Stimulated activated CD8-positive, alpha-beta memory T cell treated with anti-CD3 and anti-CD28 coated beads, Interleukin-15, amount 100 ng/mL, for 4 hours (primary cell): ENCODE measurements at places on chromosomes 3 and 15.

GRCh38 chr3:20043825-20044224 lies 3.6 kb downstream of the KAT2B start:
- no peak for DNase-seq

DNA sequence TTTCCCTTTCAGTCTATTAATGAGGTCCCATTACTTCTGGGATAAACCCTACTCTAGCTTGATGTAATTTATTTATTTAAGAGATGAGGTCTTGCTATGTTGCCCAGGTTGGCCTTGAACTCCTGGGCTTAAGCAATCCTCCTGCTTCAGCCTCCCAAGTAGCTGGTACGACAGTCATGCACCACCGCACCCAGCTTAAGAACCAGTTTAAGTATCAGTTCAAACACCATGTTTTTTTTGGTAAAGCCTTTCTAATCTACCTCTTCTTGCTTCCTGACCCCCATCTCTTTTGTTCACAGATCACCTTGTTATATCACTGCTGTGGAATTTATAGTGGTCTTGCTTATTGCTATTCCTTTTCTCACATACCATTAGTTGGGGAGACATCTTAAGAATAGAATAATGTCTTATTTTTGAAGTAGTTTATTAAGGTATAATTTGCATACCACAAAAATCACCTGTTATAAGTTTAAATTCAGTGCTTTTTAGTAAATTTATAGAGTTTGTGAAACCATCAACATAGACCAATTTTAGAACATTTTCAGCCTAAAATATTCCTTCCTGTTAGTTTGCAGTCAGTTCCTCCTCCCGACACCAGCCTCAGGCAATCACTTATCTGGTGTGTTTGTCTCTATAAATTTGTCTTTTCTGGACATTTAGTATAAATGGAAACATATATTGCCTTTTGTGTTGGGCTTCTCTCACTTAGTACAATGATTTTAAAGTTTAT lies 257.9 kb downstream of the PDCD6IP start:
- DNase-seq = no peak

DNA sequence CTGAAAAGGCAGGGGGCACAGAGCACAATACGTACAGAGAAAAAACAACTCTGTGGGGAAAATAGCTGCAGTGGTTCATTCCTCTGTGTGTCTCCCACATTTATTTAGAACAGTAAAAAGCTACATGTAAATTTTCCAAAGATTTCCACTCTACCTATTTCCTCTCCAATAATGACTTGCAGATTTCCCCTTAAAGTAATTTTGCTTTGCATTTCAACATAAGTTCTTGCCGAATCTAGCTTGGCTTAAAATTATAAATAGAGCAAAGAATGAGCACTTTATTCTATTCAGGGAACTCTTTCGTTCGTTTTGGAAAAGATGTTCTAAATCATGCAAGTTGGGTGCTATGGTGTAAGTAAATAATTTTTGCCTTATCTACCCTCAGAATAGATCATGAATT lies 58.2 kb upstream of the NR2E3 start:
- DNase-seq = no peak

- DNase-seq = no peak
Observed at GRCh38 chr15:58535894-58536293, 104.1 kb downstream of the LIPC start.

DNA sequence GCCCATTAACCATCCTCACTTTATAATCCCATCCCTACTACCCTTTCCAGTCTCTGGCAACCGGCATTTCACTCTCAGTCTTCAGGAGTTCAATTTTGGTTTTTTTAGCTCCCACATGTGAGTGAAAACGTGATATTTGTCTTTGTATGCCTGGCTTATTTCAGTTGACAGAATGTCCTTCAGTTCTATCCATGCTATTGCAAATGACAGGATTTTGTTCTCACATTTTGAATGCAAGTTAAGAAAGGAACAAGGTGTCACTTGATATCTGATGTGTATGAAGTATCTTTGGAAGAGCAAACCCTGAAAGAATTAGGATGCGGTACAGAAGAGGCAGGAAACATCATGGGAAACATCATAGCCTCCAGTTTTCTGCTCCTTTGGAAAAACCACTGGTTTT lies 298.1 kb downstream of the THSD4 start:
- no peak for DNase-seq

GRCh38 chr3:17645074-17645698 lies 97.2 kb downstream of the TBC1D5 start:
- no peak for DNase-seq

GRCh38 chr15:78342021-78342420 lies 1.9 kb downstream of the CRABP1 start:
- DNase-seq = no peak

DNA sequence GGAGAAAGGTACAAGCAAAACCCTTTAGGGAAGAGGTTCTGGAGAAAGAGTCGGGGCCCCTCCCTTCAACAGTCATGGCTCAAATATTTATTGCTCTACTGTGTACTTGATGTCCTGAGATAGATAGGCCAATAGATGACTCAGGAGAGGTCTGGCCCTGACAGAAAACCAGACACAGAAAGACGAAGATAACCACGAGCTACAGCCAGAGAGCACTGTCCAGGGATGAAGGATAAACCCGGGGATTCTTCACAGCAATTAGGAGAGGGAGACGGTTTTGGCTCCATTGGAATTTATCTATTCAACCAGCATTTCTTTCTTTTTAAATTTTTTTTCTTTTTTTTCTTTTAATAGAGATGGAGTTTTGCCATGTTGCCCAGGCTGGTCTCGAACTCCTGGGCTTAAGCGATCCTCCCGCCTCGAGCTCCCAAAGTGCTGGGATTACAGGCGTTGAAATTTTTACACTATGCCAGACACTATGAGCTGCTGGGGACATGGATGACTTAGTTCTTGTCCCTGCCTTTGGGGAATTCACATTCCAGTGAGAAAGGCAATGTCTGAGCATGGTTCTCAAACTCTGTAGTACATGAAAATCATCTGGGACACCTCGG lies 4.6 kb upstream of the CIDEC start:
- no peak for DNase-seq

DNA sequence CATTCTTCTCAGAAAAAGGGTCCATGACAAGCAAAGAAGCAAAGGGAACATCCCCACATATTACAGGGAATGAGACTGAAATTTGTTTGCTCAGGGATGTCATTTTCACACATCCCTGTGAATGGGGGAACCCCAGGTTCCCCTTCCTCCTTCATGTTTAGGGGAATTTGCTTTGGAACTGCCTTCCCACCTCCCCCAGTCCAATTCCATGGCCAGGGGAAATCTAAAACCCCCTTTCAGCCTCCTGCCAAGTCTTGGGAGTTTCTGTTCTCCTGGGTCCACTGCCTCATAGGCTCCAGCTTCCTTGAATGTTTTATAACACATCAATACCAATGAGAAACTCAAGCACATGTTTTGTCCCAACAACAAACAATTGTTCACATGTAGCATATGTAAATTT lies 297.5 kb upstream of the CTNNB1 start:
- DNase-seq = no peak

GRCh38 chr3:179672918-179673317 lies 20.1 kb downstream of the USP13 start:
- no peak for DNase-seq

DNA sequence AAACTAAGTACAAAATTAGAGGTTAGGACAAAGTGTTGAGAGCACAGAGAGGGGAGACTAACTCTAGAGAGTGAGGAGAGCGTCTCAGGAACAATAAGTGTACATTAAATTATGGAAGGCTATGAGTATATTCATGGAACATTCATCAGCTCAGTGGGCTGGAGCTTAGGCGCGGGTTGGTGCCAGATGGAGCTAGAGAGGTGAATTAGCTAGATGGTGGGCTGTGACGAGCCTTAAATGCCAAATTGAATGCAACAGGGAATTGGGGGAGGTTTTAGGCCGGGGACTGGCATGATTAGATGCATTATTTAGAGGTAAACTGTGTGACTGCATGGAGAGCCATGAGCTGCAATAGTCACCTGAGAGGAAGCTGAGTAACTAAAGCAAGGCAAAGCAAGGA lies 97.1 kb downstream of the TMEM108 start:
- no peak for DNase-seq

DNA sequence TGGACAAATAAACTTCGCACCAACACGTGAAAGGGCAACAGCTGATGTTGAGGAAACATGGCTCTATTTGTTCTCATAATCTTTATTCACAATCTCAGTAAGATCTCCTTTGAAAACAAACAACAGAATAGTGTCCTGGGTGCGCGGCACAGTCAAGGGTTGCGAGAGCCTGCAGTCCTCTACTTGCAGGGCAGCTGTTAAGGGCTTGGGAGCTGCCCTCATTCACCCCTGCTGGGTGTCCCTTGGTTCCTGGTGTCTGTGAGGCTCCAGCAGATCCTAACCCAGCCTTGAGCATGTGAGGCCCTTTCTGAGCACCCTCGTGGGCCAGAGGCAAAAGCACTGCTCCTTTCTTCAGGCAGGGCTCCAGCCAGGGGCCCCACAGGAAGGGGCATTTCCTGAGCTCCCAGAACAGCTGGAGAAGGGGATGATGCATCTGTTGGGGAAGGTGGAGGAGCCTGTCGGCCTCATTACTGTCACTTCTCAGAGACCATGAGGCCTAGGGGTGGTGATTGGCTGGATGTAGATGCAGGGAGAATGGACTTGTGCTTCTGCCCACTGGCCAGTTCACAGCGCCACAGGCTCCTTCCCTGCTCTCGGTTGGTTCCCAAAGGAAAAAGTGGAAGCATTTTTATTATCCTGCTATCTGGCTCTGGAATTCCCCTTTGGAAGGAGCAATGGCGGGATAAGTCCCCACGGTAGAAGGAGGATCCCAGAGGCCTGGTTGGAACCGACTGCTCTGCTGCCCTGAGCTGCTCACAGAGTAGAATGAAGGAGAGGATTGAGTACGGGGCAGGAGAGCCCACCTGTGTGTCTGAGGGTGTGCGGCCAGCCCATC lies 51.9 kb upstream of the KLF13 start:
- DNase-seq = no peak

DNA sequence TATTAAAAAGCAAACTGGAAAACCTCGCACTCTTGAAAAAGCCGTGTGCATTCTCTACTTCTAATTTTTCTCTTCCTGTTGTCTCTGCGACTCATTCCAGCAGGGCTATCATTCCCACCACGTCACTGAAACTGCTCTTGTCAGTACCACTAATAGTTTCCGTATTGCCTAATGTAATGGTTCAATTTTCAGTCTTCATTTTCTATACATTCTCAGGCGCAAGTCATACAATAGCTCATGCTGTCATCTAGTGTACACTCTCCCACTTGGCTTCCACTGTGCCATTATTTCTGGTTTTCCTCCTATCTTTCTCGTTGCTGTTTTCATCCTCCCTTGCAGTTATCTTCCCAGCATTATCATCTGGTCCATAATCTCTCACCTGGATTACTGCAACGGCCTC lies 160.2 kb downstream of the SPATA16 start:
- DNase-seq = no peak

GRCh38 chr3:139655909-139656595 lies 21.7 kb downstream of the NMNAT3 start:
- no peak for DNase-seq

GRCh38 chr3:159169828-159170227 lies 368.0 kb downstream of the MFSD1 start:
- DNase-seq = no peak

- DNase-seq = no peak
Observed at GRCh38 chr3:36923981-36924743, 20.7 kb downstream of the TRANK1 start.

- DNase-seq = no peak
Observed at GRCh38 chr3:71734881-71735280, 9.7 kb upstream of the EIF4E3 start.

DNA sequence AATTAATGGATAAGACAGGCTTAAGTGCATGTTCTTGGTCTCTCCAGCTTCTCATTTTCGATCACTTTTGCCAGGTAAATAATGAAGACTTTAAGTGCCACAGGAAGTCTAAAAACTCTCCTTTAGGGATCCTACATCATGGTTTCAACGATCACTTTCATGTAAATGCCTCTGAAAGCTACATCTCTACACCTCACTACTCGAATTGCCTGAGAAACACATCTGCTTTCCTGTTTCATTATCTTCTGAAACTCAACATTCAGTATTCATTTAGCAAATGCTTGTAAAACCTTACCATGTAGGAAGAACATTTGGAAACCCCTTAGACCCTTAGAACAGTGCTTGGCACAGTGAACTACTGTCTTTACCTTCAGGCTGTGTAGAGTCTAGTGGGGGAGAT lies 16.2 kb downstream of the THAP10 start:
- DNase-seq = no peak

DNA sequence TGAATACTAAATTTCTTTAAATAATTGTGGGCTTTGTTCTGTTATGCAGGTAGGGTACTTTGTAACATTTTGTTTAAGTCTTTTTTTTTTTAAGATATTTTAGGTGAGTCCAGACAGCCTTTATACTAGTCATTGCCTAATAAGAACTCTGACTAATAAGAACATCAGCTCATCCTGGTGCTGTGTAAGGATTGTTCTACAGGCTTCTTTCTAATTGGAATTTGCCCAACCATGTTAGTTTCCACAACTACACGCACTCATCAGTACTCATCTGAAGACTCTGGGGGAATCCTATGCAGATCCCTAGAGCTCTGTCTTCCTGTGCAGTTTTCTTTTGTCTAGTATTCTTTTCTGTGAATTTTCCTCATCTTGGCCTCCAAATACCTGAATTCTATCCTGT lies 741.8 kb downstream of the IGSF11 start:
- no peak for DNase-seq

DNA sequence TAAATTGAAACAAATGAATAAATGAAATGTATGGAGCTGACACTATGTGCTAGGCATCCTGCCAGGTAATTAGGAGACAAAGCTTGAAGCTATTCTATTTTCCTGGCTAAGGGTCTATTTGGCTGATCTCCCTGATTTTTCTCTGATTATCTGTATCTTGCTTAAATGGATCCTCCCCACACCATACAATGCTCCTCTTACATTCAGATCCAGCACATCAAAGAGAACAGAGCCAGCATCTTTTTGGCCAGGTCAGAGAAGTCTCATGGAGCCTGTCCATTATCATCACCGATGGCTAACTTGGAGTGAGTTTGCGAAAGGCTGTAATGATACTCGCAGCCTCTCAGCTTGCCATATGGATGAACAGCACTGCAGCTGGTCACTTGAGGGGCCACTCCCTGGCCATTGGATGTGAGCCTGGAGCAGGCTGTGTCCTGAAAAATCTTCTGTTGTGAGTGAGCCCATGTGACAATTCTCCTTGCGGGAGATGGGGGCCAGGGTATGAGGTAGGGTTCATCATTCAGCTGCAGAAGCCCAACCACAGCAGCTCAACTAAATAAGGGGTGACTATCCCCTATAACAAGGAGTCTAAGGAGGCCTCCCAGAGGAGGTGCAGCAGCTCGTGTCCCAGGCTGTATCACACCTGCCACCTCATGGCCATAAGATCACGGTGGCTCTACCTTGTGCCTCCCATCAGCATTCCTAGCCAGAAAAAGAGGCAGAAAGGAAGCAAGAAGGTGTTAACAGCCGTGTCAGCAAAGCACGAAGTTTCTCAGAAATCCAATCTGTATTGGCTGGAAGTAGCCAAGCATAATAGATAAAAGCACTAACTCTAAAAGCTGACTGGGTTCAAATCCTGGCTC lies 69.3 kb upstream of the ST8SIA2 start:
- DNase-seq = no peak
